ENCODE measurements at places on chromosomes 2 and 18. TPM values are rescaled to one million over a fixed set of nuclear protein-coding genes. Genes with fewer than 3 reads are reported as not detected.

Gene REG1B
- total RNA-seq, result not detected

Gene ZNF804A
- total RNA-seq, result 3.0 TPM

Gene LYG2
- not detected for total RNA-seq

Gene TRIP12
- 210 TPM for total RNA-seq

Gene DAW1
- total RNA-seq, result not detected

Measured in fibroblast of lung (primary cell).